ENCODE measurements at places on chromosomes 5 and 9. TPM values are rescaled to one million over a fixed set of nuclear protein-coding genes. Genes with fewer than 3 reads are reported as not detected.

- no peak for DNase-seq
Measured at GRCh38 chr9:135615666-135616618, 23.4 kb downstream of the GLT6D1 start.

GRCh38 chr9:4937446-4937845, 47.6 kb upstream of the JAK2 start:
- DNase-seq = no peak

DNA sequence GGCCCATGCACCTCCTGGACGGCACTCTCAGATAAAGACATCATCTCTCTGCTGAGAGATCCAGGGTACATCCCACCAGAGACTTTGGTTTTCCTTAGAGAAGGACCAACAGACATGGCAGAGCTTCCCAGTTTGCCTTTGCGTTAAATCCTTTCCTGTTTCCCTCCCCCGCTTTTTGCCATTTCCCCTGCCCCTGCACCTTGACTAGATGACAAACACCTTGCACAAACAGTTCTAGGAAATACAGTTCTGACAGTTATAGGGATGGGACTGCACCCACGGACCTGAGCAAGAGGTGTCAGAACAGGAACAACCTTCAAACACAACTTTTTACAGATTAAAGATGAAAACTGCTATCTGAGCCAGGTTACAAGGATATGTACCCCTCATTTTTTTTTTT, 288.9 kb downstream of the MSX2 start:
- no peak for DNase-seq

The BTNL3 gene
- 0.11 TPM for total RNA-seq

The EPB41L4A gene
- total RNA-seq = 27.2 TPM

Data from right cardiac atrium (tissue), 5 donors.